ENCODE measurements at places on chromosomes 6 and 20.

DNA sequence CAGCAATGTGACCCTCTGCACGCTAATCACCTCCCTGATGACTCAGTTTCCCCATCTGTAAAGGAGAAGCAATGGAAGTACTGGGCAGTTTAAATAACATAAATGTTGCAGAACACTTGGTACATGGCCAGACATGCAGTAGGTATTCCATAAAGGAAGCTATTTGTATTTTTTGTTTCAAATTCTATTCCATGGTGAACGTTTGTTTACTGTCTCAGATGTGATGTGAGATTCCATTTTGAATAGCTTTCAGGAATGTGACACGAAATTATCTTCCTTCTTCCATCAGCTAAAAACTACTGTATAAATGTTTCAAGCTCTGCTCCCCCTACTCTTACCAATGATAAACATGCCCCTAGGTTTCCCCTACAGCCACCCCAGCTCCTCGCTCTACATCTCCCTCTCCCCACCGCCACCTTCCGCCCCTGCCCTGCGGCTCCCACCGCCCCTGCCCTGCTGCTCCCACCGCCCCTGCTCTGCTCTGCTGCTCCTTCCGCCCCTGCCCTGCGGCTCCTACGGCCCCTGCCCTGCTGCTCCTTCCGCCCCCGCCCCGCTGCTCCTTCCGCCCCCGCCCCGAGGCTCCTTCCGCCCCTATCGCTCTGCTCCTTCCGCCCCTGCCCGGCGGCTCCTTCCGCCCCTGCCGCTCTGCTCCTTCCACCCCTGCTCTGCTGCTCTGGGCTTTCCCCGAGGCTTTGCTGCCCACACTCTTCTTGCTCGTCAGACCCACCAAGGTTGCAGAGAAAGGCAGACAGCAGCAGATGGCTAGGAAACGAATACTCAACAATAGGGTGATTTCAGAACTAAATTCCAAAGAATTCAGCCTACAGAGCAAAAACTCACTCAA, 78.9 kb downstream of the THBS2 start:
- no peak for DNase-seq

- DNase-seq, result no peak
Measured at GRCh38 chr6:13517116-13517515, 29.7 kb upstream of the GFOD1 start.

- peak; percentile 50 for DNase-seq
Measured at GRCh38 chr6:16184129-16184528, 54.3 kb upstream of the GMPR start.

DNA sequence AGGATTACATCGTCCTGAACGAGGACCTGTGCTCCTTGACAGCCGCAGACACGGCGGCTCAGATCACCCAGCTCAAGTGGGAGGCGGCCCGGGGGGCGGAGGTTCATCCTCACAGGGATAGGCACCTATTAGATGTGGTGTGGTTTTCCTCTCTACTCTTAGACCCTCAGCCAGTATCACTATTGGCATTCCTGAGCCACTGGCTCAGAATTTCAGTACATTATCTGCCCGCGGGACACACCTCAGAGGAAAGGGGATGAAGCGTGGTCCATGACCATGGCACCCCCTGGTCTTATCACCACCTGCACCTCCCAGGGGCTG, 34.6 kb upstream of the HLA-G start:
- DNase-seq, result no peak

DNA sequence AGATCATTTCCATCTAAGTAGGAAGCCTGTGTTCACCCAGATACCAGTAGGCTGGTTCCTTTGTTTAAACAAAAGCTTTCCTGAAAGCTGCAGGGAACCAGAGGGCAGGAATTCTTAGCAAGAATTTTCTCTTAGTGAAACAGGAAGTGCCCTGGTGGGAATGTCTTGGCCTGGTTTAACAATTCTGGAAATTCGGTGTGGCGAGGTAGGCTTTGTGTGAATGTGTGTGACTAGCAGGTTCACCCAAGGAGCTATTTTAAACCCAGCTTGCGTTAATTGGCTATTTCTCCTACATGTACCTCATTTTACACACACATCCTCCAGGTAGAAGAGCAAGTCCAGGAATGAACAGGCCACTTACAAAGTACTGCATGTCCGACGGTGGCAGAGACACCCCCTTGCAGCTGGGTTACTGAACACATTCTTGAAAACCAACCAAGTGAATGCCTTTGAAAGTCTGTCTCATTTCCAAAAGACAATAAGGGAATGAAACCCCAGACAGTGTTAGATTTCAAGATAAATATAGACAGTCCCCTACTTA, 64.6 kb downstream of the GFOD1 start:
- no peak for DNase-seq

GRCh38 chr6:55578537-55579363, at the start of gene HMGCLL1:
TSS of gene HMGCLL1 (minus strand) at chr6:55579192. CDS start at chr6:55579055, 137 bp downstream.
- peak; percentile 76 for DNase-seq

GRCh38 chr6:158262755-158263154, 49.5 kb upstream of the TULP4 start:
- no peak for DNase-seq

DNA sequence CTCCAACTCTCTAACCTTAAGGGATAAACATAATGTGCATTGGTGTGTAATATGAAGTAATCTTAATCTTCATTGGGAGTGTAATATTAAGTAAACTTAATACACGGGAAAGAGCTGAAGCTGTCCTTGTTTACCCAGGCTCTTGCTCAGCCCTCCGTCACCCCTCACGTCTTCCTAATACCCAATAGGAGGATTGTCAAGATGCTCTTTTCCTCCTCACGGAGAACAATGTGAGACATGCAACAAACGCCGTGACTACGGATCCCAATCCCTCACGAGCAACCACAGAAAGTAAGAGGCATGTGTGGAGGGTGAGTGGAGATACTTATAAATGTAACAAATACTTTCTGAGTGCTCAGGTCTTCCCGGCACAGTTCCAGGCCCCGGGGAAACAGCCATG, 11.0 kb downstream of the KIF16B start:
- no peak for DNase-seq

- peak; percentile 16 for DNase-seq
Measured at GRCh38 chr20:49397525-49397924, 84.9 kb downstream of the KCNB1 start.

- no peak for DNase-seq
Measured at GRCh38 chr6:138476116-138476515, 23.2 kb downstream of the NHSL1 start.

GRCh38 chr6:8934318-8934717, 499.0 kb upstream of the SLC35B3 start:
- DNase-seq, result no peak

- DNase-seq, result peak; percentile 44
Measured at GRCh38 chr20:50292591-50293283, 102.1 kb downstream of the CEBPB start.

DNA sequence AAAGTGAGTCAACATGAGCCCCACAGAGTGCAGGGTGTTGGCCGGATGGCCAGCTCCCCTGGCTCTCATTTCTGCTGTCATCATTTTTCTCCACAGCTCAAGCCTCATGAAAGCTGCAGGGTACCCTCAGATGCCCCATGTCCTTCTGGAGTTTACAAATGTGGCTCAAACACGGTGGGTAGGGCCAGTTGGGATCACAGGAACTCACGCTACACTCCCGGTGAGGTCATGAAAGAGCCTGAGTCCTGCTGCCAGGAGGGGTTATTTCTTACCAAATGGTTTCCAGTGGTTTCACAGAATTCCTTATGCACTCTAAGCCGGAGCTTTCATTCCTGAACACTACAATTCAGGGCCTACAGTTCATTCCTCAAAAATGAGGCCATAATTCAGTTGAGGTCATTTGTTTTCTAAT, 78.7 kb downstream of the TMEM170B start:
- DNase-seq, result no peak

DNA sequence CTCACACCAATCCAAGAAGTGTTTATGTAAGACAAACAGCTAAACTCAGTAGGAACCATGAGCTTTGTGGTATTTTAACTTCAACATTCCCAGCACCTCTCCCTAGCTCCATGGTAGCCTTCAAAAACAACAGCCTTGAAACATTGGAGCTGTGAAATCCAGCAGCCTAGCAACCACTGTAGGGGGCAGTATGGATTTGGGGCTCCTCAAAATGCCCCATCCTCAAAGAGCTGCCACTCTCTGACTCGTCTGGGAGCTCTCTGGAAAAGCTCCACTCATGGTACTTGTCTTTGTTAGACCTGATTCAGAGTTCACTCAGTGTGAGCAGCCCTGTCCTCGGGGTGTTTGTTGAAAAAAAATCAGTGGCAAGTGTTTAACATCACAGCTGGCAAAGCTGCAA, 82.9 kb downstream of the KIF6 start:
- no peak for DNase-seq

DNA sequence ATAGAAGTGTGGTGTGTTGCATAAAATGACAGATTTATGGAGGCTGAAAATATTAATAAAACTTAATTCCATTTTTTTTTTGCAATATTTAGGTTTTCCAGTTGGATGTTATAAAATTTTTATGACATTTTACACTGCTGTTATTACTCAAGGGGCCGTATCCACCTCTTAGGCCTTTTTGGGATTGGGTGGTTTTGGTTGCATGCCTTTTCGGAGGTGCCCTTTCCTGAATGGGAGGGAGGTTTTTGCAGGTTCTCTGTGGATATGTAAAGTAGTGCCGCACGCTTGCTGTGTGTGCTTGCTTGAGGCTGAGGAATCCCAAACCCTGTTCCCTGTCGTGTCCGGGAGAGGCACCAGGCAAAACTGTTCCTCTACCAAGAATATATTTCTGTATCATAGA, 6.8 kb downstream of the ARID1B start:
- no peak for DNase-seq

- no peak for DNase-seq
Measured at GRCh38 chr6:25642667-25643328, 9.2 kb upstream of the SCGN start.

DNA sequence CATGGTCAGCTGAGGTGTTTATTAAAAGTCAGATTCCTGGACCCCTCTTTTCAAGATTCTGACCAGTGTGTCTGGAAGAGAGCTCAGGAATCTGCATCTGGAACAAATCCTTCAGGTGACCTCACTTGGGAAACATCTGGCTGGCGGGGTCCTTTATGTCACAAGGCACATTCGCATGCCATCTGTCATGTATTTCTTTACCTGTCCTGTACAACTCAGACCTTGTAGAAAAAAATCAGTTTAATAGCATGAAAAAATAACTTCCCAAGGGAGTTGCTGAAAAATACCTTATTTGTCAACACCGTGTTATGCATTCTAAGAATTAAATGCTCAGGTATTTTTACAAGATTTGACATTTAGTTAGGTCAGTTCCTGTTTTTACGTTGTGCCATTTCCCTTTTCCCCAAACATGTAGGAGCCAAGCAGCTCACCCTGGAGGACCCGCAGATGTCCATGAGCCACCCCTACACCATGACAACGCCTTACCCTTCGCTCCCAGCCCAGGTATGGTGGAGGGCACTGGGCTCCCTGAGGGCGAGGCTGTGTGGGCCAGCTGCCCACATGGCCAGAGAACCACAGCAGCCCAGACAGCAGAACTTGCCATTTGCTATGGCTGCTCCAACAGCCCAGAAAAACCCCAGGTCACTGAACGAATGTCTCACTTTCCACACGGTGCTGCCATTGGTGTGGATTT, 4.0 kb downstream of the IRF4 start:
- no peak for DNase-seq

DNA sequence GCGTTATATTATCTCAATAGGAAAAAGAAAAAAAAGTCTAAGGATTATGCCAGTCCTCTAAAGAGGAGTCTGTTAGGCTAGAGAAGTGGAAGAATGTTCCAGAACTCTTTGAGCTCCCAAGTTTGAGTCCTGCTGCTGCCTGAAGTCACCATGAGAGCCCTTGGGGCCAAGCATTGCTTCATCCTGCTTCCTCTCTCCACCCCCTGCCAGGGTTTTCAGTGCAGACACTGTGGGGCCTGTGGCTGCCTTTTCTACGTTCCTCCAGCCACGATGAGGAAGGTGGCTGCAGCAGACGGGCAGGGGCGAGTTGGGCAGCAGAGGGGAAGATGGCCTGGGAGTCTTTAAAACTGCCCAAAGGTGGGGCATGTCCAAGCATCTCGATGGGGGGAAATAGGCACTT, 214.4 kb upstream of the KCNG1 start:
- DNase-seq, result no peak

GRCh38 chr6:39923394-39923793, 10.9 kb downstream of the MOCS1 start:
- DNase-seq, result no peak

GRCh38 chr20:34074101-34074760, 37.8 kb downstream of the EIF2S2 start:
- no peak for DNase-seq

- no peak for DNase-seq
Measured at GRCh38 chr6:162711376-162711775, 16.2 kb downstream of the PRKN start.

- no peak for DNase-seq
Measured at GRCh38 chr6:71531006-71531405, 242.4 kb downstream of the OGFRL1 start.

- DNase-seq, result peak; percentile 50
Measured at GRCh38 chr6:95203153-95203754, 374.1 kb upstream of the MANEA start.

GRCh38 chr6:44131892-44132291, 4.5 kb downstream of the TMEM63B start:
- no peak for DNase-seq

- no peak for DNase-seq
Measured at GRCh38 chr6:39223555-39223954, 5.7 kb downstream of the KCNK5 start.

DNA sequence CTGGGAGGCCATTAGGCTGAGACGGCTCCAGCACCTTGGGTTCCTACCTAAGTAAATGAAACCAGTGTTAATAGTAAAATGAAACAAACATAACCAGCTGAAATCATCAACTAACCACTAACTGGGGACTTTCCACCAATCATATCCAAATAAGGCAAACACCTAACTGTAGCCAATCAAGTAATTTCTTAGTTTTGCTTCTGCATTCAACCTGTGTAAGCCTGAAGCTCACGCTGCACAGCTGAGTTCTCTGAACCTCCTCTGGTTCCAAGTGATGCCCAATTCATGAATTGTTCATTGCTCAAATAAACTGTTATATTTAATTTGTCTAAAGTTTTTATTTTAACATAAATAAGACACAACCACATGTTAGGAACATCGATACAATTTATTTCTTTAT, 22.5 kb downstream of the KLHL32 start:
- no peak for DNase-seq

GRCh38 chr20:51529081-51529681, 13.3 kb downstream of the NFATC2 start:
- DNase-seq, result no peak

DNA sequence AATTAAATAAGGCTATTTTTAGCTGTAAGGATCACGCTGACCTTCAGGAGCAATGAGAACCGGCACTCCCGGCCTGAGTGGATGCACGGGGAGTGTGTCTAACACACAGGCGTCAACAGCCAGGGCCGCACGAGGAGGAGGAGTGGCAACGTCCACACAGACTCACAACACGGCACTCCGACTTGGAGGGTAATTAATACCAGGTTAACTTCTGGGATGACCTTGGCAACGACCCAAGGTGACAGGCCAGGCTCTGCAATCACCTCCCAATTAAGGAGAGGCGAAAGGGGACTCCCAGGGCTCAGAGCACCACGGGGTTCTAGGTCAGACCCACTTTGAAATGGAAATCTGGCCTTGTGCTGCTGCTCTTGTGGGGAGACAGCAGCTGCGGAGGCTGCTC, 84.0 kb downstream of the RAMACL start:
- DNase-seq, result no peak

All from ACHN (cell line).